ENCODE measurements at places on chromosomes 5 and 9.
A peak's percentile ranks its signal among the peaks of the same experiment; 100 is the strongest.

- no peak for ATAC-seq
Observed at GRCh38 chr5:117519957-117520500, 945.4 kb upstream of the SEMA6A start.

GRCh38 chr5:14136228-14136627 lies 6.9 kb upstream of the TRIO start:
- ATAC-seq = no peak

DNA sequence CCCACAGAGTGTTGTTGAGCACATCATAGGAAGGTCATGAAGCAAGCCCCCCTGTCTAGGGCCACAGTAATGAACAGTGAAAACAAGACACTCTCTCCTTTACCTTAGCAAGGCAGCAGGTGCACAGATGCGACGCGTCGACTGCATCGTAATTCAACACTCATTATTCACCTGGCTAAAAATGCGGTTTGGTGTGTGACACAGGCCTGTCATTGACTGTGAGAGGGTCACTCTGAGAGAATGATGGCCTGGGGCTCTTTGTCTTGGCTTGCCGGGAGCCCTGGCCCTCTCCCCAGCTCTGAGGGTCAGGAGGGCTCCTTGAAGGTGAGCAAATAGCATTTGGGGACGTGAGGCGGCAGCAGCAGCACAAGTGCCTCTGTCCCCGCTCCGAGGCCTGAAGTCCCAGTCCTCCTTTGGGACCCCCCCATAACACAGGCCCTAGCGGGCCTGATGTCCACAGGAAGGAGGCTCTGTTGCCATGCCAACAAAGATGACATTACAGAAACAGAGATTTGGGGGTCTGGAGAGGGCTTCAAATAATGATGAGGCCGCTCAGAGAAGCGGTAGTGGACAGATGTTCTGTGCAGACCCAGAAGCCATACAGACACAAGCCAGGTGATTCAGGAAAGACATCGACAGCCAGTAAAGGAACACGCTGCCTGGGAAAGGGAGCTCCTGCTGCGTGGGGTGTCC lies 46.7 kb downstream of the SHB start:
- no peak for ATAC-seq

GRCh38 chr5:19140276-19140675 lies 847.7 kb downstream of the CDH18 start:
- ATAC-seq = no peak

DNA sequence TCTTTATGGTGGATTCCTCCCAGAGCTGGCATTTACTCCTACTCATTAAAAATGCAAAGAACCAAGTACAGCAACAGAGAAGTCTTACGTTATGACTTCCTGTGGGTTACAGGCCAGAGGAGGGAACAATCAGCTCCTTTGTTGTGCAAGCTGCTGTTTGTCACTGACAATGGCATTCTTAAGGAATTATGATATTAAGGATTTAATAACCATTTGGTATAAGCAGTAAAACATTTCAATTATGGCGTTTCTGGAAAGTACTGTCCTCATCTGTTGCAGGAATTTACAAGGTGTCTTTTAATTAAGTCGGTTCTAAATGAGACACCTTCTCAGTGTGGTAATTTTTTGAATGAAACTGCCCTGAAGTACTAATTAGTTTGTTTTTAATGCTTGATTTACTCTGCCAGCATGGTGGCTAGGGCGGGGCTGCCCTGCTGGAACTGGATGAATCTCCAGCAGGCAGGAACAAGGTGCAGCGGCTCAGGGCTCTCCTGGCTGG lies 49.1 kb upstream of the VDAC1 start:
- ATAC-seq = peak; percentile 60

DNA sequence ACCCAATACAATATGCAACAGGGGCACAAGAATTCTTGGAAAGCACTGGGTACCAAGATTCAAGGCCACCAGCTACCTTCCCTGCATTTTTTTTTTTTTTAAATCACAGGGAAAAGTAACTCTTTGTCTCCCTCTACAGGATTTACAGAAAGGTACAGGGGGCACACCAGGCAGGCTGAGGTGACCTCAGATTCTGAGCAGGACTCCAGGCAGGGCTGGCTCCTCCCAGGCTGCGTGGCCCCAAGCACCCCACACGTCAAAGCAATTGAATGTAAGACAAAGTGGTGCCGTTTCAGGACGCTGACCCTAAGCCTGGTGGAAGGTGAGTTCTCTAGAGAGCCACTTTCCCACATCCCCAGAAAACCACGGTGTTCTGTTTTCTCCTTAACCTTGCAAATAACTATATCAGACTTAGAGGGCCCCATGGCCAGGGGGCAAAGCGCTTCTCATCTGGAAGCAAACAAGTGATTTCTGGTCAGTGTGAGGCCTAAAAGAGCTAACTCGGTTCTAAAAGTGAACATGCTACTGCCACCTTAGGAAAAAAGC lies 222.6 kb downstream of the ROR2 start:
- peak; percentile 87 for ATAC-seq

DNA sequence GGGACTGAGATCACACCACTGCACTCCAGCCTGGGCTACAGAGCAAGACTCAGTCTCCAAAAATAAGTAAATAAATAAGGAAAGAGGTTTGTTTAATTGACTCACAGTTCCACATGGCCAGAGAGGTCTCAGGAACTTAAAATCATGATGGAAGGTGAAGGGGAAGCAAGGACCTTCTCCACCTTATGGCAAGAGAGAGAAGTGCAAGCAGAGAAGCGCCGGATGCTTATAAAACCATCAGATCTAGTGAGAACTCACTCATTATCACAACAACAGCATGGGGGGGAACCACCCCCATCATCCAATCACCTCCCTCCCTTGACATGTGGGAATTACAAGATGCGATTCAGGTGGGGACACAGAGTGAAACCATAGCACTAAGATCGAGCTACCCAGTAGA lies 22.8 kb upstream of the RGMB start:
- ATAC-seq = no peak

DNA sequence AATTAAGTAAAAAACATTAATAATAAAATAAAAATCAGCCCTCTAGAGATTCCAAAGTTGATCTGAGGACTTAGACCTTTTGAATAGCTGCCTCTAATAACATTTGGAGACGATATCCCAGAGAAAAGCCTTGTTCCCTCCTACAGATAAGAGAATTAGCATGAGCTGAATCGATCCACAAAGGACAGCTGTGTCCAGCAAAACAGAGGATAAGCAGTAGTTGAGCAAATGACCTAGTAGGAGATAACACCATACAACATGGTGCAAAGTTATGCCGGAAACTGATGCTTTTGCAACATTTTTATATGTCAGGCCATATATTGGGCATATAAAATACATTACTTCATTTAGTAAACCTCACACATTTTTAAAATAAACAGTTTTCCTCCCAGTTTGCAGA lies 212.2 kb upstream of the PRR16 start:
- ATAC-seq = no peak

- peak; percentile 92 for ATAC-seq
Observed at GRCh38 chr9:112546149-112547012, 59.8 kb downstream of the KIAA1958 start.

GRCh38 chr5:91025449-91025848 lies 357.7 kb downstream of the ARRDC3 start:
- no peak for ATAC-seq

GRCh38 chr5:180618487-180618828 lies 27.2 kb upstream of the SCGB3A1 start:
- no peak for ATAC-seq

GRCh38 chr9:6450641-6451375 lies 37.8 kb downstream of the UHRF2 start:
- ATAC-seq = no peak

- ATAC-seq = no peak
Observed at GRCh38 chr5:37807015-37807414, 32.8 kb downstream of the GDNF start.

DNA sequence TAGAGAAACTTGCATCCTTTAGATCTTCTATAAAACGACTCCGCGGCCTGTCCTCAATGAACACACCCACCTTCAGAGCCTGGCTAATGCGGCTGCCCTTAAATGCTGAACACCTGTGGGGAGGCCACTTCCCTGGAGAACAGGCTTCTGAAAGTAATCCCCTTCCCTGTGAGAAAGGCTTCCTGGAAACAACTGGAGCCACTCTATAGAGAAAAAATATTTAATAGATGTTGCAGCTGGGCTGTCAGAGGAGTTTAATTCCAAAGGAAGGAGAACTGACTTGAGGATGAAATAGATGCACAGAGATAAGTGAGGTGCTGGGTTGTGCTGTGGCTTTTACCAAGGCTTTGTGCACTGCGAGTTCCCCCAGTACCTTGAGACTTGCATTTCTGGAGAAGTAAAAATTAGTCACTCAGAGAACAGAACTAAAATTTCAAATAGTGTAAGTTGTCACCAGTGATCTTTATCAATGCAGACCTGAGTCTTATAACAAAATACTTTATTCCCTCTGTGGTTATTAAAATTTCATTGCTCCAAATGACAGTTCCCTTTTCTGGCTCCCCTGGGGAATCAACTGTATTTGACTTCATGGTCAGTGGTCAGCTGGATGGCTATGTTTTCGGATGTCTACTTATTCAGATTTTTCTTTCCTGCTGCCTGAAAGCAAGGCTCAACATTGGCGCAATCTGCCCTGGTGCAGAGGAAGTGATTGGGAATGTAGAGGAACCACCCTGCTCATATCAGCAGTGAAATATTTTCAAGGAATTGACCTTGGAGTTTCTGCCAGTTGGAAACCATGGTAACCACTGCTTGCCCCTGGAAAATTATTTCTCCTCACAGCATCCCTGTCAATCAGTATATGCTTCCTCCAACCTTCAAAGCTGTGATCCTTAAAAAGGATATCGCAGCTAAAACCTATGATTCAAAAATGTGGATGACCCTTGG lies 238.8 kb downstream of the SMARCA2 start:
- ATAC-seq = no peak

GRCh38 chr9:136015656-136016571 lies 54.7 kb upstream of the UBAC1 start:
- ATAC-seq = no peak

- no peak for ATAC-seq
Observed at GRCh38 chr5:87122151-87122977, 145.3 kb upstream of the RASA1 start.

- ATAC-seq = no peak
Observed at GRCh38 chr5:65539827-65540226, 23.1 kb downstream of the CENPK start.

DNA sequence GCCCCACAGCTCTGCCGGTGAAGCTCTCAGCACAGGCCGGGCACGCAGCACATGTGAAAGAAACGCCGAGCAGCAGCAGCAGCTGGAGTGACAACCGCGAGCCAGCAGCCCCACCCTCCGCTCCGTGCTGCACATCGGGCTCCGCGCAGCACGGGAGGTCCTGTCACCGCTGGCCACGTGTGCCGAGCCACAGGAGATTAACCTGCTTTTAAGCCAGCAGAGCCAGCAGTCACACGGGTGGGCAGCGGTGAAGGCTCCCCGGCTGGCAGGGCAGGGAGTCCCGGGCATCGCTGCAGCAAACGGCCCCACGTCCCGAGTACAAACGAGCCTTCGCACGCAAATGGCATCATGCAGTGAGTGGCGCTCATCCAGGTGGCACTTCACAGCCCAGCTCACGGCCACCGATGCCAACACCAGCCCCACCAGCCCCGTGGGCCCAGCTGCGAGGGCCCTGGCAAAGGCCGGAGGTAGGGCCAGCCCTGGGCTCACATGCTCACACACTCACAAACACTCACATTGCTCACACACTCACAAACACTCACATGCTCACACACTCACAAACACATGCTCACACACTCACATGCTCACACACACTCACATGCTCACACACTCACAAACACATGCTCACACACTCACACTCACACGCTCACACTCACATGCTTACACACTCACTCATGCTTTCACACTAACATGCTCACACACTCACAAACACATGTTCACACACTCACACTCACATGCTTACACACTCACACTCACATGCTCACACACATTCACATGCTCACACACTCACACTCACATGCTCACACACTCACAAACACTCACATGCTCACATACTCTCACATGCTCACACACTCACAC lies 11.1 kb downstream of the CCDC187 start:
- peak; percentile 56 for ATAC-seq

DNA sequence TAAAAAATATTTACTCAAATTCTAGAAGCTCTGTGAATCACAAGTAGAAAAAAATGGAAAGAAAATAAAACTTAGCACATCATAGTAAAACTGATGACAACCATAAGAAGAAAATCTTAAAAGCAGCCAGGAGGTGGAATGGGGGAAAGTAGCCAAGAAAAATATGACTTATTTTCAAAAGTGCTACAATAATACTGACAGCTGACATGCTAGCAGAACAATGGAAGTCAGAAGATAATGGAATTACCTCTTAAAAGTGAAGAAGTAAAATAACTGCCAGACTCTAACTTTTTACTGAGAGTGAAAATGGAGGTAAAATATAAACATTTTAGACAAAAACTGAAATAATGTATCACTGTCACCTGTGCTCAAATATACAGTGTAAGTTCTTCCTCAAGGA lies 532.2 kb upstream of the SGCD start:
- no peak for ATAC-seq

GRCh38 chr9:81371824-81372223 lies 317.5 kb downstream of the TLE1 start:
- no peak for ATAC-seq

GRCh38 chr5:155885199-155885598 lies 441.8 kb upstream of the SGCD start:
- ATAC-seq = no peak

GRCh38 chr5:368183-369084 lies 46.9 kb downstream of the AHRR start:
- no peak for ATAC-seq

- peak; percentile 2 for ATAC-seq
Observed at GRCh38 chr5:109411627-109412026, 1.9 kb upstream of the PJA2 start.

DNA sequence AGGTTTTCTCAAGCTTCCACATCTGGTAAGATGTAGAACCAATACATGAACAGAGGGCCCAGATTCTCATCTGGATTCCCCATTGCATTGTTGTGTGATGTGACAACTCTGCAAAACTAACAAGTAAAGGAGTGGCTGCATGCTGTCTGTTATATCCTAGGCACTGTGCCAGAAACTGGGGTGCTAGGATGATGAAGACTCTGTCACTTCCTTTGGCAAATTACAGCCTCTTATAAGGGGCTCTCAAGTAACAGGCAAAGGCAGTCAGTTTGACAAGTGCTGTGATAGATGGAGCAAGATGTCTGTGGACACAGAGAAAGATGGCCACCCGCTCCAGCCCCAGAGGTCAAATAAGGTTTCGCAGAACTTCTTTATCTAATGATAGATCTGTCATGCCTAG lies 115.7 kb downstream of the PAPPA start:
- ATAC-seq = no peak

GRCh38 chr5:38551030-38552017 lies 5.1 kb downstream of the LIFR start:
- peak; percentile 26 for ATAC-seq

GRCh38 chr9:4389003-4389402 lies 89.1 kb upstream of the GLIS3 start:
- no peak for ATAC-seq

GRCh38 chr5:172315587-172316493 lies 32.3 kb upstream of the UBTD2 start:
- ATAC-seq = peak; percentile 37

DNA sequence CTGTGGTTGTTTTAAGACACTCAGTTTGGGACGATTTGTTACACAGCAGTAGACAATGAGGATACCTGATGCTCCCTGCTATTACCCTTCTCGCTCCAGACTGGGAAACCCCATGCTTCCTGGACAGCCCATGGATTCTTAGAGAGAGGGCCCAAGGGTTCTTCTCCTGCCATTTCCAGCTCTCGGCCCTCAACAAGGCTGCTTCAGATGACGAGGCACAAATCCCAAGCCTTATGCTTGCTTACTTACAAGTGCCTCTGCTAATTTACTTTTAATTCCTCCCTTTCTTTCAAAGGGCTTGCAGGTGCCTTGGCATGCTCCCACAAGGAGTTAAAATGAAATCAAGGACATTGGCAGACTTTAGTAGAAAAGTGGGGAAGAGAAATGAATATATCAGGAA lies 79.4 kb downstream of the GADD45G start:
- no peak for ATAC-seq

GRCh38 chr9:99693888-99694287 lies 127.8 kb upstream of the NR4A3 start:
- no peak for ATAC-seq
